ENCODE measurements at places on chromosomes 2 and 18.

GRCh38 chr2:37917281-37918228 lies 7.5 kb upstream of the RMDN2 start:
- DNase-seq, result no peak

- no peak for DNase-seq
Measured at GRCh38 chr2:34416856-34417255, 817.8 kb upstream of the FAM98A start.

GRCh38 chr2:111642586-111643327 lies 241.2 kb downstream of the ANAPC1 start:
- DNase-seq, result no peak

GRCh38 chr2:238584617-238585016 lies 157.9 kb downstream of the ASB1 start:
- DNase-seq, result no peak

DNA sequence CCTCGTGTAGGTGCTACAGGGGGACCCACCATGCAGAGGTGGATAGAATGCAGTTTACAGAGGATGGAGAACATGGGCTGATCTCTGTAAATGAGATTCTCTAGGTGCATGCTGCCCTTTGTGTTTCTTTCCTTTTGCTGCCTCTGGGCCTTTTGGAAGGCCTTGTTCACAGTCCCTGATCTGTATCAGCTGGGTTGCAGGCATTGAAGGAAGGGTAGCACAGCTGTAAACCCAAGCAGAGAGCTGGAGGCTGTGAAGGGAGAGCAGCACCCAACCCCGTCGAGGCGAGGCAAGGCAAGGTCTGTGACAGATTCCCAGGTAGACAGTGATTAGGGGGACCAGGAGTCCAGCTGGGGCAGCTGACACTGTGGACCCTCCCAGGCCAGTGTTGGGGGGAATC lies 56.1 kb upstream of the SOS1 start:
- DNase-seq, result no peak

DNA sequence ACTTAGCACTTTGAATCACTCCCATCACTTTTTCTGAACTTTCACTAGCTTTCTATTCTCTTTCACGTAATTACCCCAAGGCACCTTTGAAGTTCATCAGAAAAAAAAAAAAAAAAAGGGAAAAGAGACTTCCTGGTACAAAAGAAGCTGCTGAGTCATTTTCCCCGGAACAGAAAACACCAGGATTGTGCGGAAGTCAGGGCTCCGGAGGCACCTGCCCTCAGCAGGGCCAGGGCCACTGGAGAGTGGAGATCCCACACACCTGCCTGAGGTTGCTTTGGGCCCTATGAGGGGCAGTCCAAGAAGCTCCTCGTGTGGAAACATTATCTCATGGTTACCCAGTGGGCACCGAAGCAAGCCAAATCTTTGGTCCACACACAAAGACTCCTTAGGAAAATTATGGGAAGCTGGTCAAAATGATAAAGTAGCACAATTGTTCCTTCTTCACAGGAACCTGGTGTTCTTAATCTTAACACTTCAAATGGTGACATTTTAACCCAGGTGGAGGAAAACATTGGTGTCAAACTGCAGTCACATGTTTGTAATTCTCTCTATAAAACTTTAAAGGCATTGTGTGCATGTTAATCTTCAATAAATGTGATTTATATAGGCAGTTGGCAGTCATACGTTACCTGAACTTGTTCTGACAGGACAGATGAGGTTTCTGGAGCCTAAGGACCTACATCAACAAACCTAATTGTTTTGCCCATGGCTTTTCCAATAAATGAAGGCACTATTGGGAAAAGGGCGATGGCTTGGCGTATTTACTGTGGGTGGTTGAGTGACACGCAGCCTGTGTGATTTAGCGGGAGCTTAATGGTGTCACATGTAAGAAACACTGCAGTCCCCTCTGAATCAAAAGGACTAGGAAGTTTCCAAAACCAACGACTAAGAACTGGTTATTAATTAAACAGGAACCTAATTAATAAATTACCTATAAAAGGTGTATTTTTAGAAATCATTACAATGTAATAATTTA lies 23.4 kb upstream of the FAM110C start:
- DNase-seq, result no peak

- DNase-seq, result no peak
Measured at GRCh38 chr2:131419441-131419840, 55.5 kb upstream of the RAB6D start.

GRCh38 chr18:64566456-64566855 lies 417.6 kb upstream of the LINC00305 start:
- DNase-seq, result no peak
